ENCODE measurements at places on chromosomes 5 and 9.

DNA sequence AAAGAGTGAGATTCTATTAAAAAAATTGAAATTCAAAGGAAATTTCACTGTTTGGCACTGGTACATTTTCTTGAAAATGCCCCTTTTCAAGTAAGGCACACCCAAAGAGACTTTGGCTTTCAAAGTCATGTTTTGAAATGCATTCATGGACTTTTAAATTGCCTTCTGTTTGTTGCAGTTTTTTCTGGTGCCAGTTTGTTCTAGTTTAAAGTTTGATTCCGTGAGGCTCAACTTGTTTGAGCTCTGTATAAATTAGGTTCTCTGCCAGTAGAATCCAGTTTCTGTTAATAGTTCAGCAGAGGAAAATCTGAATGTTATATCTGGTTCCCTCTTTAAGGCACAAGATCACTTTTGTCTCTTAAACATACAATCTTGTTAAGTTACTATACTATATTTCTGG is 16.4 kb downstream of the ATP6V0E1 start:
- no peak for DNase-seq

DNA sequence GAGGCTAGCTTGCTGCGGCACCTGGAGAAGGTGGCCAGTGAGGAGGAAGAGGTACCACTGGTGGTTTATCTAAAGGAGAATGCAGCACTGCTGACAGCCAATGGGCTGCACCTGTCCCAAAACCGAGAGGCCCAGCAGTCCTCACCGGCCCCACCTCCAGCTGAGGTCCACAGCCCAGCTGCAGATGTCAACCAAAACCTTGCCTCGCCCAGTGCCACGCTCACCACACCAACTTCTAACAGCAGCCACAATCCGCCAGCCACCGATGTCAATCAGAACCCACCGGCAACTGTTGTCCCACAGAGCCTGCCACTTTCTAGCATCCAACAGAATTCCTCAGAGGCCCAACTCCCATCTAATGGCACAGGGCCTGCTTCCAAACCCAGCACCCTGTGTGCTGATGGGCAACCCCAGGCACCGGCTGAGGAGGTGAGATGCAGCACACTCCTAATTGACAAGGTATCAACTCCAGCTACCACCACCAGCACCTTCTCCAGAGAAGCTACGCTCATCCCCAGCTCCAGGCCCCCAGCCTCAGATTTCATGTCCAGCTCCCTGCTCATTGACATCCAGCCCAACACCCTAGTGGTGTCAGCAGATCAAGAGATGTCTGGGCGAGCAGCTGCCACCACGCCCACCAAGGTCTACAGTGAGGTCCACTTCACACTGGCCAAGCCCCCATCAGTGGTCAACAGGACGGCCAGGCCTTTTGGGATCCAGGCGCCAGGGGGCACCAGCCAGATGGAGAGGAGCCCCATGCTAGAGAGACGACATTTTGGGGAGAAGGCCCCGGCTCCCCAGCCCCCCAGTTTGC is 8.0 kb downstream of the SYNPO start:
- no peak for DNase-seq

DNA sequence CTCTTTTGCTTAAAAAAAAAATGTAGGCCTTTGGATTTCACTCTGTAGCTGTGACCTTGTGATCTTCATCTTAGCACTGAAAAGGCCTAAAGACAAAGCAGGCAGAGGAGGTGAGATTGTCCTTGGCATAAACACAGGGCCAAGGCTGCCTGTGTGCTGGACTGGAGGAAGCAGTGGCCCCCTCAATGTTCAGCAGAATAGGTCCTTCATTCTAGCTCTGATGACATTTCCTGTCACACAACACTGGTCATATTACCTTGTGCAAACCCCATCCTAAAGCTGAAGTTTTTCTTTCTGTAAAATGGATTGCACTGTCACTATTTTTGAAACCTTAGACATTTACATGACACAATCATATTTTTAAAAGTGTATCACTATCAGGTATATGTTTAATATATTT is 147.4 kb downstream of the INSYN2B start:
- DNase-seq = no peak

DNA sequence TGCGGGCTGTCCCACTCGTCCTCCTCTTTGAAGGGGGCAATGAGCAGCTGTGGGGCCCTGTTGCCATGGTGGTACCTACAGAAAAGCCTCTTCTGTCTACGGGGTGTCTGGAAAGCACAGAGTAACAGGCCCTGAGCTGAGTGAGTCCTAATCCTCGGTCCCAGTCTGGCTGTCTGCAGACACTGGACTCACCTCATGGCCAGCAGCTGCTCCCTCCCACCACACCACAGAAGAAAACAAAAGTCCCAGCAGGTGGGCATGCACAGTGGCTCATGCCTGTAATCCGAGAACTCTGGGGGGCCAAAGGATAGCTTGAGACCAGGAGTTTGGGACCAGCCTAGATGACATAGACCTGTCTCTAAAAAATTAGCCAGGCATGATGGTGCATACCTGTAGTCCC is 19.9 kb downstream of the P4HA2 start:
- no peak for DNase-seq

DNA sequence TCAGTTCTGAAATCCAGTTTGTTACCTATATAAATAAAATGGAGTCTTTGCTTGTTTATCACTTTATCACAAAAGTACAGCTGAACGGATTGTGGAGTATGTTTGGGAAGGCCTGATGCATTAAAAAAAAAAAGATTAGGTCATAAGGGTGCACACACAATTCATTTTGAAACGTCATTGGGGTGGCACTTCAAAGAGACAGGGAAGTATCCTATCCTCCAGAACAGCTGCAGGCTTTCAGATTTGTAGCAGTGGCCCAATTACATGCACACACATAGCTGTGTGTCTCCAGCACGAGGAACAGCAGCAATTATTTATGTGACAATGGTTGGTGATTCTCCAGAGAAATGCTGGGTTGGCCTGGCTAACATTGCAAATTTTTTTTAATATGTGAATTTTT is 46.8 kb upstream of the FER start:
- DNase-seq = no peak

DNA sequence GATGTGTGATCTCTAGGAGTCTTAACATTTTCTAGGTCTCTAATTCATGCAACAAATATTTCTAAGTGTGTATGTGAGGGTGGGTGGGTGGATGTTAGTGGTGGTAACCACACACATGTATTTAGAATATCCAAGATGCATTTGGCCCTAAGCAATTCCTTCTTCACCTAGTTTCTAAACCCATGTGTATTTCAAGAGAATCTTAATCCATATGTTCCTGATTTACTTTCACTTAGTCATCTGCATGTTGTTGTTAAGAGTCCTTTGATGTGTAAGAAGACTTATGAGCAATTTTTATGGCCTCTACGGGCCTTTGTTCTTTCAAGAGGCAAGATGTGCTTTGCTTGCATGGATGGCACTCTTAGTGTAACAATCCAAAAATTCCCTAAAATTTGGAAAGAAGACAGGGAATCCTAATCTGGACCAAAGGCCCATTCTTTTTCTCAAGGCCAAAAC is 282.6 kb downstream of the SPATA31D1 start:
- DNase-seq = no peak

DNA sequence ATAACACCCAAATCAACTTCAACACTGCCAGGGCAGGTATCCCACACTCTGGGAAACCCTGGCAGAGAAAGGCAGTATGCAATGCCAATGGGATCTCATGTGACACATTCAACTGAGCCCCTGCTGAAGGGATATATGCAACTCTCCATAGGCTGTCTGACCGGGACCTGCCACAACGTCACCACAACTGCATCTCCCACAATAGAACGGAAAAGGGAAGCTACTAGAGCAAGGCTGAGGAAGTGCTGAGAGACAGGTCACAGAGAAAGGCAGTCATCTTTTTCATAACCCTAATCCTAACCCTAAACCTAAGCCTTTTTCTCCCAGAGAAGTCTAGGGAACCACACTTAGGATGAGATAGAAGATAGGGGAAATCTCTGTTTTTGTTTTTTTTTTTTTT is 345.9 kb upstream of the CD180 start:
- no peak for DNase-seq

DNA sequence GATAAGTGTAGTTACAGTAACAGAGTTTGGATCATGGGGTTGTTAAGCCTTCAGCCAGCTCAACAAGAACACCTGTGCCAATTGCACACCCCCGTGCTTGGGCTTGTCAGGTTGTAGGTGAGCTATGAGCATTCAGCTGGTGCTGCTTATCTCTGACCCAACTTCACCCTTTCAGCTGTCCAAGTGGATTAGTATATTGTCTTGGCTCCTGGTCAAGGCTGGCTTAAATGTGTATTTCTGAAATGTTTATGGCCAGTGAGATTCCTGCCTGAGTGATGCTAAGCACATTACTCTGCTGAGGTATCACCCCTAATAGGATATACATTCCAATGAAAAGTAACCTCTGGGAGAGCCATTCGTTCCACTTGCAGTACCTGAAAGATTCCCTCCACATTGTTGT is 44.2 kb upstream of the LMNB1 start:
- no peak for DNase-seq

DNA sequence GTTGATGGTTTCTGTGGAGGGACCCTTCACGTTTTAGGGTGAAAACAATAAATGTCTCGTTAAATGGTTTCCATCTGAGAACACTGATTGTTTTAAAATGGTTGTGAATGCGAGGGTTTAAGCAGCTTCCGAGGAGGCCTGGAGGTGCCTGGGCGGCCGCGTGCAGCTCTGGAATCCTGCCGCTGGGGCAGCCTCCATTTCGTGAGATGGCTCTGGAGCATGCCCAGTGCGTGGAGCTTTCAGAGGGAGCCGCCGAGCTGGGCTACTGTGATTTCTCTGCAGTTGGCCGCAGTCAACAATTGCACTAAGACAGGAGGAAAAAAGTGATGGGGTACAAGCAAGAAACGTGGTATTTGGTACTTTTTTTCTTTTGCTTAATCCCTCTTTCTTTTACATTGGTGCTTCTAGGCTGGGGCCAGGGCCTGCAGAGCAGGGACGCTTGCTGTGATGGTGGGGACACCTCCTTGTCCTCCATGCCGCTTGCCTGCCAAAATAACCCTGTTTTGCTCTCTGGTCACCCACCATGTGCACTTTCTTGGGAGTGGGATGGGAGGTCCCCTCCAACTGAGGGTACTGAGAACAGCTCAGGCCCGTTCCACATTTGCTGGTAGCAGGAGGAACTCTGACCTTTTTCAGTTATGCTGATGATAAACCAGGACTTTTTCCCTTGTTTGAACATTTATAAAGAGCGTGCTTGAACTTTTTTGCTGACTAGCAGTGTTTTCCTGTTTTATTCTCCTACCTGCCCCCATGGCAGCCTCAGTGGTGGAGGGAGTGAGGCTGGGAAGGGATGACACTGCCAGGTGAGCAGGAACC is 47.1 kb downstream of the EHMT1 start:
- DNase-seq = no peak

DNA sequence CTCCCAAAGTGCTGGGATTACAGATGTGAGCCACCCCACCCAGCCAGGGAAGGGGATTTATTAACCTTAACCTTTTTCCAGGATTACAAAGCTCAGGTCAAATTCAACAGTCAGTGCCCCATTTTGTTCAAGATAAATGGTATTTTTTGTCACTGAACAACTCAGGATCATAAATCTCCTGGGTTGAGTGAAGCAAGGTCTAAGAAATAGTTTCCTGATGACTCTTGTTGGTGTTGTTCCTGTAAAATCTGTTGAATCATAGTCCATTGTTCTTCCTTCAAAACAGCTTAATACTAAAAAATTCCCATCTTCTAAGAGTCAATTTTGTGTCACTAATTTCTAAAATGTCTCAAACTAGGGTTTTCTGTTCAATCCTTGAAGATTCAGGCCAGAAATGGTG is 33.9 kb upstream of the JMY start:
- DNase-seq = no peak

GRCh38 chr5:154198611-154199230 is 8.2 kb downstream of the GALNT10 start:
- DNase-seq = no peak

DNA sequence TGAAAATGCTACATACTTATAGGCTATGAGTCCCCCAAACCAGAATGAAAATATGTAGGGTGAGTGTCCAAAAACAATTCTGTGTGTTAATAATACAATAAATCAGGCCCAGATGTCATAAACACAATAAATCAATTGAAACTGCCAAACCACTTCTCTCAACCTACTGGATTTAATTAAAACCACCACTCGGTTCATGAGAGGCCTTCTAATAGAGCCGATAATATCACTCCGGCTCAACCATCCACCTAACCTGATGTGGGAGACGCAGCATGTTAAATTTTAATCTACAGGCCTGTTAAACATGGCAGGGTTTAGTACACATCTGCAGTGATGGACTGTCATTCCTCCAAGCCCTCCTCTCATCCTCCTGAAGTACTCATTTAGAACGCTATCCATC is 734.5 kb upstream of the ZNF608 start:
- DNase-seq = no peak
